GM04504 (cell line): ENCODE measurements at places on chromosomes 16 and 17.

GRCh38 chr17:57468932-57469775, 212.8 kb downstream of the MSI2 start:
- no peak for DNase-seq

- no peak for DNase-seq
These were observed 92.4 kb downstream of the CBLN1 start for GRCh38 chr16:49189286-49189685.

- no peak for DNase-seq
These were observed 2.9 kb downstream of the CHD9 start for GRCh38 chr16:53057658-53058057.

DNA sequence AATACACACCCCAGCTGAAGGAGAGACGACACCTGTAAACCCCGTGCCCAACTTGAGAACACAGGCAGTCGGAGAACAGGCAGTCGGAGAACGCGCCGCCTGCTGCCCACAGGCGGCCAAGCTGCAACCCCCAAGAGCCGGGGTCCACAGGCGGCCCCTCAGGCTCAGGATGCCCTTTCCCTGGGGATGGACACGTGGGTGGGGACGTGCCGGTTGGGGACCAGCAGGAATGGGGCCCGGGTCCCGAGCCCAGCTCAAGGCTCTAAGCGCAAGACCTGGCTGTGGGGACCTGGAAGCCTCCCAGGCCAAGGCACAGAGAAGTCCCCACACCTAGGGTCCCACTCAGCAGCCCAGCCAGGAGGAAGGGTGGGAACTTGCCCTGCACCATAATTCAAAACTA, 79.5 kb upstream of the GNG13 start:
- DNase-seq = no peak

DNA sequence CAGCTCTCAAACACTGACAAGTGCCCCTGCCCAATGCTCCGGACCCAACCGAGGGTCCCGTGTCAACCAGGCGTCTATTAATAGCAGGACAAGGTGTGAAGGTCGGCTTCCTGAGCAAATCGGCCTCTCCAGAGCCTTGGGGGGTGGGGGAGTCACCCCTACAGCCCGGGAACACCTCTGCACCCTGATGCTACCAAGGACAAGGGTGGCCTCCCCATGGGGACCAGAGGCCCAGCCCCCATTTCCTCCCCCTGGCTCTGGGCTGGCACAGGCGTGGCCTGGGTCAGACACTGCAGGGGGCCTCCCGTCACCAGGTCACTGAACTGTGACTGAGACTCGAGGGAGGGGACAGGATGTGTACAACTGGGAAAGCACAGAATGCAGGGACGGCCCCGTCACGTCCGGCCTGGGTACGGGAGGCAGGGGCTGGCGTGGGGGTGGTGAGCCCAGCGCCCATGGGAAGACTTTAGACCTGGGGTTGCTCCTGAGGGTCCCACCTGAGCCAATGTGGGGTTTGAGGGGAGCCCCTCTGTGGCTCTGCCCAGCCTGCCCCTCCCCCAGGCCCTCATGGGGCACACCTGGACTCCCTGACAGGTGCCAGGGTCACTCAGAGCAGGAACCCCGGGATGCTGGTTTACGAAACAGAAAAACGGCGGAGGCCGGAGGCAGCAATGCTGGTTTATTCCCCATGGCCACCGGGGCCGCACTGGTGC, 579 bp upstream of the CYBA start:
- DNase-seq = no peak

DNA sequence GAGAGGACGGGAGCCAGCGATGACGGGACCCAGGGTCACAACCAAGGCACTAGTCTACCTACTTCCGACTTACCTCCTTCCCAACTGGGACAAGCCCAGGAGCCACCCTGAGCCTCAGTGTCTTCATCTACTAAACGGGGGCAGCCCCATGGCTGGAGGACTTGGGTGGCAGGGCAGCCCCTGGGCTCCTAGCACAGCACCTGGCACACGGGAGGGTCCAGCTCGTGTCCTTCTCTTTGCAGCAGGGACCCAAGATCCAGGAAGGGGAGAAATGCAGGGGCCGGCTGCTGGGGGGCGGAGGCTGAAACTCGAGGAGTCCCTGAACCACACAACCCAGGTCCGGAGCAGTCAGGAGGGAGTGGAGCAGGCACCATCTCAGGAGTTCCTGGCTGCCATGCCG, 63.2 kb downstream of the ABR start:
- DNase-seq = no peak

DNA sequence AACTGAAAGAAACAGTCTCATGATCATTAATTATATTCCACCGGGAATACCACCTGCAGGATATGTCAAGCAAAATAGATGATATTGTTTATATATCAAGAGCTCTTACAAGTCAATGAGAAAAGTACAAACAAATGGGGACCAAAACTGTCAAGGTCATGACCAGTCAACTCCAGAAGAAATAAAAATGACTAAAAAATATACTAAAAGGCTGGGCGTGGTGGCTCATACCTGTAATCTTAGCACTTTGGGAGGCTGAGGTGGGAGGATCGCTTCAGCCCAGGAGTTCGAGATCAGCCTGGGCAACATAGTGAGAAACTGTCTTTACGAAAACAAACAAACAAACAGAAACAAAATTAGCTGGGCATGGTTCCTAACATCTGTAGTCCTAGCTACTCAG, 49.8 kb upstream of the SCNN1B start:
- no peak for DNase-seq

DNA sequence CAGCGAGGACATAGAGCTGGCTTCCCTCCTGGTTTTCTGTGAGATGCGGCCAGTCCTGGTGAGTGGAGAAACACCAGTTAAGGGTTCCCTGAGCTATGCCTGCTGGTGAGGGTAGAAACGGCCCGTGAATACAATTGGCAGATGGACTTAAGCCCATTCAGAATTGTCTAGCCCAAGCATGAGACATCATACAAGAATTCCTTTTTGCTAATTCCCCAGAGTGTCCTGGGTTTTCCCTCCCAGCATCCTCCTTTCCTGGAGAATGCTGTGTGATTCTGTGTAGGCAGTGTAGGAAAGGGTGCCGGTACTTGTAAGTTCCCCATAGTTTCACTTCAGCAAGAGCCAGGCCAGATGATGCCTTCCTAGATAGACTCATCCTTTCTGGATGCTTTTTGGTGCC, 65.1 kb downstream of the SDR42E1 start:
- DNase-seq = peak; percentile 13

DNA sequence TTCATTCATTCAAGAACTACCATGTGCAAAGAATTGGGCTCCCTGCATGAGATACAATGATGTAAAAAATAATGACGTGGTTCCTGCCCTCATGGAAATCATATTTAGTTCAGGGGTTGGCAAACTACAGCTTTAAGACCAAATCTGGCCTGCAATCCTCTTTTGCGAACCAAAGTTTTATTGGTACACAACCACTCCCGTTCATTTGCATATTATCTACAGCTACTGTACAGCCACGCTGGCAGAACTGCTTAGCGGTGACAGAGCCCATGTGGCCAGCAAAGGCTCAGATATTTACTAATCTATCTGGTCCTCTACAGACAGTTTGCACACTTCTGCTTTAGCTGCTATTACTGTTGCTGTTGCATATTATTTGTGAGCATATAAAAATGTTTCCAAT, 167.7 kb downstream of the XYLT1 start:
- DNase-seq = no peak

- no peak for DNase-seq
These were observed 860 bp upstream of the ARHGDIG start for GRCh38 chr16:279531-279930.

DNA sequence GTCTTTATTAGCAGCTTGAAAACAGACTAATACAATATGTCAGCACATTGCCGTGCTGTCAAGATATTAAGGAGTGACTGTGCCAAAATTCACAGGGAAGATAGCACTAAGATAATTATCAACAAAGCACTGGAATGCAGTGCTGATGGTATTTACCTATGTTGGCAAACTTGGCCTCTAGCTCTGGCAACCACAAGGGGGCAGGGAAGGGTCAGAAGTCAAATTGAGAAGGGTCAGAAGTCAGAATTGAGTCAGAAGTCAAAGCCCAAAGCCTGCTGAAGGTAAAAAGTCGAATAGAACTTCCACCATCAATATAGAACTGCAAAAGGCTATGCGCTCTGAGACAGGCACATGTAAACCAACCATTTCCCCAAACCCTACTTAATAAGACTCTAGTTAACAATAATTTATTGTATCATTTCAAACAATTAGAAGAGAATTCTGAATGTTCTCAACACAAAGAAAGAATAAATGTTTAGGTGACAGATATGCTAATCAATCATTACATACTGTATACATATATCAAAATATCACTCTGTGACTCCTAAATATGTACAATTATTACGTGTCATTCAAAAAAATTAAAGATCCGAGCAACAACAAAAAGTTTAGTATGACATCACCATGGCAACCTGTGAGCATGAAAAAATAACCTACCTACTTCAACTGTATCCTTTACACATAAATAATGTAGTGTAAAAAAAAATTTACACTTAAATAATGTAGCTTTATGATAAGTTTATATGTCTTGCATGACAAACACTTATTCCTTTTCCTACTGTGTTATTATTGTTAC, 916.1 kb downstream of the KCNJ2 start:
- DNase-seq = peak; percentile 2

GRCh38 chr16:20359997-20360396, 7.5 kb upstream of the UMOD start:
- DNase-seq = no peak

DNA sequence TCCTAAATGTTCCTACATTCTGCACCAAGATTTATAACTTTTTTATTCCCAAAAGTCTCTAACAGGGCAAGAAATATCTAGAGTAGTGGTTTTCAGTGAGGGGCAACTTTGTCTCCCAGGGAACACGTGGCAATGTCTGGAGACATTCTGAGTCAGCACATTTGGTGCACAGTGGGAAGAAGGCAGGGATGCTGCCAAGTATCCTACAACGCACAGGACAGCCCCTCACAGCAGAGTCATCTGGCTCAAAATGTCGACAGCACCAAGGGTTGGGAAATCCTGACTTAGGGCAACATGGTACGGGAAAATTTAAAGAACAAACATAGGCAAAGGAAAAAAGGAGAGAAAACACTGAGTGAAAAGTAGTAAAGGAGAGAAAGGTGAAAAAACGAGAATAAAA, 61.8 kb downstream of the SMG6 start:
- no peak for DNase-seq

DNA sequence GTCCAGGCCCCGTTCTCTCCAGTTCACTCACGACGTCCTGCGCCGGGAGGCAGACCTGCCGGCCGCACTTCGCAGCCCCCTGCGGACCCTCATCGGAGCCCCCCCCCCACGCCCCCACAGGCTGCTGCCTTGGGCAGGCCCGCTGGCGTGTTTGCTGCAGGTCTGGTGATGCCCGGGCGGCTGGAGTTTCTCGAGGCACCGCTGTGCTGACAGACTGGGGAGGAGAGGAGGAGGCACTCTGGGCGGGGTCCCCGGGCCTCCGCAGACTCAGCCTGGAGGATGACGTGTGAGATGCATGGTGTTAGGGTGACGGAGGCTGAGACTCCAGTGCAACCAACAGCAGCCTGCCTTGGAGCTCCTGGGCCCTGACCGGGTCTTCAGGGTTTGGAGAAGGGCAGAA, 24.1 kb downstream of the BAIAP2 start:
- no peak for DNase-seq

- DNase-seq = peak; percentile 66
These were observed 13.8 kb downstream of the USP22 start for GRCh38 chr17:21029036-21029435.

- DNase-seq = no peak
These were observed 39.1 kb downstream of the HOXB1 start for GRCh38 chr17:48491527-48492273.

- DNase-seq = no peak
These were observed 698.2 kb downstream of the MAF start for GRCh38 chr16:78902321-78902720.

- DNase-seq = no peak
These were observed 254.7 kb upstream of the CDH11 start for GRCh38 chr16:65376601-65377000.

GRCh38 chr16:57645691-57646387, 17.4 kb downstream of the ADGRG1 start:
- no peak for DNase-seq

GRCh38 chr16:3484318-3485096, 10.8 kb downstream of the C16orf90 start:
- DNase-seq = no peak

DNA sequence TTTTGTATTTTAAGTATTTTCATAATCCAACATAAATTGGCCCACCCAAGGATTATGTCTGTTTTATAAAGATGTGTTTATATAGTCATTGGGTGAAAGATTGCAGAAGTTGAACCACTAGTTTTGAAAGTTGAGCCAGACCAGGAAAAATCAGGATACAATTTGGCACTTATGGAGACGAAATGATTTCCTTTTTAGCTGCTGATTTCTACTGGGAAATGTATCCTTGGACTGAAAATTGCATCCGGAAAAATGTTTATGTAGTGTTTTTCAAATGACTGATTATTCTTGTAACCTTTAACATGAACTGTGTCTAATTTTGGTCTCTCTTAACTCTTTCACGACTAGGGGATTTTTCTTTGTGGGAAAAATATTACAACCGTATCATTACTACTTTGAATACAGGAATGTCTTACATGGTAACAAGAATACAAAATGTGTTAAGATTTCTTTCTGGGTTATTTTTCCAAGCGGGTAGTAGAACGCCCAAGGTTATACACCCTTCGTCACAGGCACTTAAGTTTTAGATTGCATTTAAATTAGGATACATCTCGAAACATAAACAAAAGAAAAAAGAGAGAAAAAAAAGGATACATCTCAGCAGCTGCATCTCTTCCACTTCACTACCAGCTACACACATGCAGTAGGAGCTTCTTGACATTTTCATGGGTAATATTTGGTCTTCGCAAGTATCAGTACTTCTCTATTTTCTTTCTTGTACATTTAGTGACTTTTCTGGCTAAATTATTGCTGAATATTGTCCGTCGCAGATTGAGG, 273.0 kb upstream of the TBX2 start:
- DNase-seq = no peak

DNA sequence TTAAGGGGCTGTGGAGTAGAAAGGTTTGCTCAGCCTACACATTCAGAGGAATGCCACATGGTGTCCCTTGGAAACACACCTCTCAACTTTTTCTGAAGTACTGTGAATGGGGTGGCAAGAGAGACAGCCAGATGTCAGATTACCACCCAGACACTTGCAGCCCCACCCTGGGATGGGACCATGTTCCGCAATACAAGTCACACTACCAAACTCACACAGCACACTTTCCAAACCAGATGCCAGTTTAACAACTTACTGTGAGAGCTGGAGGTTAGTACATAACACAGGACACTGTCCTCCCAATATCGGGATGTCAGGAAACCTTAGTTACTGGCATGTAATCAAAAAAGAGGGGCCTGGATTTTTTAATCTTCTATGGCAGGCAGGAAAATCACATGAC, 7.9 kb downstream of the USP7 start:
- no peak for DNase-seq

GRCh38 chr16:65445313-65446260, 323.7 kb upstream of the CDH11 start:
- DNase-seq = no peak

- peak; percentile 50 for DNase-seq
These were observed 46.9 kb upstream of the HNF1B start for GRCh38 chr17:37791447-37792399.
